ENCODE measurements at places on chromosomes 6 and 20.

- DNase-seq: no peak
Measured at GRCh38 chr6:141426400-141426980, 706.2 kb upstream of the GJE1 start.

DNA sequence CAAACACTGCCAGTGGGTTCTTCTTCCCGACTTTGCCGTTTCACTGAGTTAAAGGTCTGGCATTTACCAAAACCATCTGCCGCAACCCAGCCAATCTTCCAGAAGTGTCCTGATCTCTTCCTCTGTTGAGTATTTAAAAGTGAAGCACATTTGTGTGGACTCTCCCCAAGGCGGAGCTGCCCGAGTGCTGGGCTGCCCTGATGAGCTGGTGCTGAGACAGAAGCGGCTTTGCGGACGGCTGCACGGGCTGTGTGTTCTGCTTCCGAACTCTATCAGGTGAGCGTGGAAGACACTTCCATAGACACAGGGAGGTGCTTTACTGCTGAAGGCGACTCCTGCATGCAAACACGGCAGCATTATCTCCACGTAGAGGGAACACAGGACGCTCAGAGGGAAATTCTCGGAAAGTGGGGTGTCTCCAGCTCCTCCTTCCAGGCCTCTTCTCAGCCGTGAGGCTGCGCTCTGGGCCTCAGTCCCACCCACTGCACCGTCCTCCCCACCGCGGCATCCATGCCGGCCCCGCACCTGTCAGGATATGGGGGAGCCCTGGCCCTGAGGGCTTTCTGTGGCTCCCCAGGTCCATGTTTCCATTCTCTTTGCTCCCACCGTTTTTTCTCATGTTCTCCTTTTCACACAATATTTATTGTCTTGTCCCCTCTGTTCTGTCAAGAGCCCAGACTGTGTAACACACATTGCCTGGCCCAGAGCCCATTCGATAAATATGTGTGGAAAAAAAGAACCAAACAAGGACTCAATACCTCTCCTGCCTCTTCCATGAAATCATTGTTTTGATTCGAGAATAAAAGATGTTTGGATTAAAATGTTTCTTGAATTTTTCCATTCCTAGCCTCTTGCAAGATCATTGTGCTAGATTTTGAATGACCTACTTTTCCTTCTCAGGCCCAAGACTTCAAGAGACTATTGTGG lies 205.1 kb downstream of the DLL1 start:
- no peak for DNase-seq

DNA sequence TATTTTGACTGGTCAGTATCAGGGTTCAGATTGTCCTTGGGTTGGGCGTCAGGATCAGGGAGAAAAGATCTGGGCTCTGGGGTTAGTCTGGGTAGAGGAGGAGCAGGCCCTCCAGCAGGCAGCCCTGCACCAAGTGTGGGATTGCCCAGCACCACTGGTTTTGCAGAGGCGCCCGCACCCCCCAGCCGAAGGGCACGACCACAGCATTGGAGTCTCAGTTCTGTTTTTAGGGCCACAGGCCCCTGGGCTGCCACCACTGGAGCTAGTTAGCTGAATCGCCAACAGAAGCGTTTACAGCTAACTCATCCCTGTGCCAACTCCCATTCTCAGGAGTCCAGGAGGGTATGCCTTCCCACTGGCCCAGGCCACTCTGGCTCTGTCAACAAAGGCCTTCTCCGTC lies 84.2 kb downstream of the TCP11 start:
- no peak for DNase-seq

- DNase-seq: no peak
Measured at GRCh38 chr6:106051226-106051625, 34.9 kb upstream of the PRDM1 start.

DNA sequence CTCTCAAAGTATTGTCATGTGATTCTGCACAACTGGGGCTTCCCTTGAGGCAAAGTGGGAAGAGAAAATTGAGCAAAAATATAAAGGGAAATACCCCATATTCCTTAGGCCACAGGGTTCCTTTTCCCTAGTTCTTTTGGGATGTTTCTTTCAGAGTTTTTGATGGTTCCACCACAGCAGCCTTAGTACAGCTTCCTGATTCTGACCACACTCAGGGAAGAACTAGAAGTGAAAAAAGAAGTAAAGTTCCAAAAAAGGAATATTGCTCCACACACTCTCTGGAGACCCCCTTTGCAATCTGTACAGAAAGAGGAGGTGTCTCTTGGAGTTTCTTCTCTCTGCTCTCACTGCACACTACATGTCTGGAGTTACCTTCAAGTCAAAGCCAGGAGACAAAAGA lies 27.9 kb upstream of the HLA-DQA2 start:
- DNase-seq: no peak

- DNase-seq: peak; percentile 58
Measured at GRCh38 chr6:28943557-28944411, 20.0 kb upstream of the TRIM27 start.

DNA sequence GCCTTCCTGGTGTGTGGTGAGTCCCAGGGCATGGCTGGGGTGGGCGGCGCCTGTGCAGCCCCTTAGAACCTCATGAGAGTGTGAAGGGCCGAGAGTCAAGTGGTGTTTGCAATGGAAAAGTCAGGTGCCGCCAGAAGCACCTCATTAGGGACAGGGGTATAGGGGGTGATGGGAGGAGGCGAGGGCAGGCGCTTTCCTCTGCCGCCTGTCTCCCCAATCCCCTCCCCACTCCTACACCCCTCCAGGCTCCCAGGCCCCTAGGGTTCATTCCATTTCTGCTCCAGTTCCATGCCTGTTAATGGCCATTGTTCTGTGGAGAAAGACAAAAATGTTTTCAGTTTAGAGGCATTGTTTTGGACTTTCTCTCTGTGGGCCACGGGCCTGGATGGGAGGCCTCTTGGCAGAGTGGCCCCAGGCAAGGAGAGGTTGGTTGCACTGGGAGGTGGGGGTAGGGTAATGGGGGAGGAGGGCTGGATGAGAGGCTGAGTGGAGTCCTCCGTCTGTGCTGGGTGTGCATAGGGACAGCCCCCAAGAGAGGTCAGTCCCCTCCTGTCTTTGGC lies 21.4 kb upstream of the SCUBE3 start:
- no peak for DNase-seq

DNA sequence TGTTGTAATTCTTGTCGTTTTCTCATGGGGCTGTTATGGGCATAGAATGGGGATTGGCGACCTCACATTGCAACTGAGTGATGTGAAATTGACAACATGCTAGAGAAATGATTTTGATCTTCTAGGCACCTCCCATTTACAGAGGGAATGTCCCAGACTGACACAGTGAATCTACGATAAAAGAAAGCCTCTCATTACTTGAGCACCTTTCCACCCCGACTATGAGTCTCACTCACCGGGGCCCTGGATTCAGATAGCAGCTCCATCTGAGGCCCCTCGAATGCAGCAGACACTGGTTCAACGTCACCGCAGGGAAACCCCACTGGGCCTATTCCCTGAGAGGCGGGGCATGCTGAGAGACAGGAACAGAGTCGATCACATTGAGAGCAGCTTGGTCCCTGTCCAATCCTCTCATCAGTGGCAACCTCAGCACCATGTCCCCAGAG lies 49.1 kb downstream of the NFATC2 start:
- no peak for DNase-seq

- DNase-seq: no peak
Measured at GRCh38 chr20:62721511-62722370, 13.1 kb downstream of the NTSR1 start.

All from muscle of back (tissue), 13 donors.